Transverse colon (tissue), 4 donors: ENCODE measurements at places on chromosomes 3 and 15. TPM values are rescaled to one million over a fixed set of nuclear protein-coding genes. Genes with fewer than 3 reads are reported as not detected.

DNA sequence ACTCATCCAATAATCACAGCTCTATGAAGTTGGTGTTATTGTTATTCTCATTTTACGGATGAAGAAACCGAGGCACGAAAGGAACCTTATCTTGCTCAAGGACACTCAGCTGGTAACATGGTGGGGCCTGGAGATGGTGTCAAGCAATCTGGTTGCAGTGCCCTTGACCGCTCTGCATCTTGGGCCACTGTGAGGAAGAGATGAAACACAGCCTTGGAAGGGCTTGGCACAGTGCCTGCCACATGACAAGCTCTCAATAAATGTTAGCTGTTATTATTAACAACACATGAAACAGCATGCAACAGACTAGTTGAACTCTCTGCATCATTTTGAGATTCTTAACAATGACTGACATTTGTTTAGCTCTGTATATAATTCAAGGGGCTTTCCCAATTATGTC, 10.1 kb upstream of the ITGA11 start:
- H3K4me3 ChIP-seq, result no peak overlapping the region
- no peak for DNase-seq
- no peaks in the 10 kb centered on the region for H3K4me1 ChIP-seq
- peaks cover 5% of the 10 kb centered on the region for H3K27me3 ChIP-seq

Gene APOD
- total RNA-seq, result 42.1 TPM

Gene RTP1
- total RNA-seq, result not detected

- H3K4me3 ChIP-seq, result no peak overlapping the region
- no peaks in the 10 kb centered on the region for H3K36me3 ChIP-seq
- DNase-seq, result no peak
- no peaks in the 10 kb centered on the region for H3K4me1 ChIP-seq
These were observed 13.1 kb upstream of the SCN5A start for GRCh38 chr3:38662544-38662943.

DNA sequence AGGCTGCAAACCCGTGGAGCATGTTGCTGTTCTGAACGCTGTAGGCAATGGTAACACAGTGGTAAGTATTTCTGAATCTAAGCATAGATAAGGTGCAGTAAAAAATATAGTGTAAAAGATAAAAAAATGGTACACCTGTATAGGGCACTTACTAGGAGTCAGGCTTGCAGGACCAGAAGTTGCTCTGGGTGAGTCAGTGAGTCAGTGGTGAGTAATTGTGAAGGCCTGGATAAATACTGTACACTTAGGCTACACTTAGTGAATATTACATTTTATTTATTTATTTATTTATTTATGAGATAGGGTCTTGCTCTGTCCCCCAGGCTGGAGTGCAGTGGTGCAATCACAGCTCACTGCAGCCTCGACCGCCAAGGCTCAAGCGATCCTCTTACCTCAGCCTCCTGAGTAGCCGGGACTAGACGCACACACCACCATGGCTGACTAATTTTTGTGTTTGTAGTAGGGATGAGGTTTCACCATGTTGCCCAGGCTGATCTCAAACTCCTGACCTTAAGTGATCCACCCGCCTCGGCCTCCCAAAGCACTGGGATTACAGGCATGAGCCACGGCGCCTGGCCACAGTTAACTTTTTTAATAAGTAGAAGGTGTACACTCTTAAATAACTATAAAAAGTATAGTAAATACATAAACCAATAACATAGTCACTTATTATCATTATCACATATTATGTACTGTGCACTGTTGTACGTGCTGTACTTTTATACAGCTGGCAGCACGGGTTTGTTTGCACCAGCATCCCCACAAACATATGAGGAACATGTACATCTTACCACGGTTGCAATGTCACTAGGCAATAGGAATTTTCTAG, 155.1 kb downstream of the IGF1R start:
- no peak overlapping the region for H3K4me3 ChIP-seq
- peaks cover 14% of the 10 kb centered on the region for H3K4me1 ChIP-seq
- no peaks in the 10 kb centered on the region for H3K36me3 ChIP-seq
- H3K27ac ChIP-seq, result no peak overlapping the region
- H3K27me3 ChIP-seq, result no peaks in the 10 kb centered on the region

GRCh38 chr3:18988614-18989229, 159.6 kb upstream of the KCNH8 start:
- H3K36me3 ChIP-seq, result no peaks in the 10 kb centered on the region
- no peak overlapping the region for H3K4me3 ChIP-seq
- no peak overlapping the region for H3K27ac ChIP-seq
- H3K4me1 ChIP-seq, result no peaks in the 10 kb centered on the region

GRCh38 chr3:184066211-184066610, 13.4 kb downstream of the HTR3C start:
- no peak overlapping the region for H3K4me3 ChIP-seq
- no peak for DNase-seq
- H3K4me1 ChIP-seq, result no peaks in the 10 kb centered on the region
- peaks cover 5% of the 10 kb centered on the region for H3K27me3 ChIP-seq
- H3K27ac ChIP-seq, result no peak overlapping the region

Gene GHSR
- not detected for total RNA-seq

Gene SPATA12
- total RNA-seq, result not detected

Gene ZMYND10
- total RNA-seq, result not detected

GRCh38 chr15:92268900-92269299, 124.8 kb upstream of the ST8SIA2 start:
- H3K4me3 ChIP-seq, result no peak overlapping the region
- H3K4me1 ChIP-seq, result no peaks in the 10 kb centered on the region
- no peak overlapping the region for H3K27ac ChIP-seq
- DNase-seq, result no peak
- H3K36me3 ChIP-seq, result no peaks in the 10 kb centered on the region

GRCh38 chr3:57556459-57557084, 498 bp downstream of the PDE12 start:
- H3K36me3 ChIP-seq, result no peaks in the 10 kb centered on the region
- peak; percentile 33 for DNase-seq
- peaks cover 31% of the 10 kb centered on the region for H3K4me1 ChIP-seq
- H3K27ac ChIP-seq, result peak overlapping the region; percentile 91
- H3K27me3 ChIP-seq, result no peaks in the 10 kb centered on the region
- H3K4me3 ChIP-seq, result peak overlapping the region; percentile 69

DNA sequence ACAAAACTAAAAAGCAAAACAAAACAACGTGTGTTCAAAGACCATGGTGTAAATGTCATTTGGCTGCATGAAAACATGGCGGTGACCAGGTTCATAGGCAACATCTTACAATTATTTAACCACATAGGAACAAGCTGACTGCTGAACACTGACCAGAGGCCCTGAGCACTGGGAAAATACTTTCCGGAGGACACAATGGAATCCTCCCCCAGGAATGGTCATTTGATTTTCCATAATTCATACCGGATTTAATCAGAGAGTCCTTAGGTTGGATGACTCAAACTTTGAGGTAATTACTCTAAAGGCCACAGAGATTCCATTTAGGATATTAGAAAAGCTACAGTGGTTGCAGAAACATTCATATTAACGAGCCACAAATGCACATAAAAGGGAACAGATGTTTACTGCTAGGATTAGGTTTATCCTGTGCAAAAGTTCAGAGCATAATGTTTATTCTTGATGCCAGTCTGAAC, 254.7 kb downstream of the NR1D2 start:
- H3K27me3 ChIP-seq, result no peaks in the 10 kb centered on the region
- H3K36me3 ChIP-seq, result no peaks in the 10 kb centered on the region
- H3K4me1 ChIP-seq, result no peaks in the 10 kb centered on the region
- H3K27ac ChIP-seq, result no peak overlapping the region
- H3K4me3 ChIP-seq, result no peak overlapping the region
- no peak for DNase-seq

- H3K4me3 ChIP-seq, result no peak overlapping the region
- no peaks in the 10 kb centered on the region for H3K27me3 ChIP-seq
- H3K36me3 ChIP-seq, result no peaks in the 10 kb centered on the region
- H3K4me1 ChIP-seq, result no peaks in the 10 kb centered on the region
These were observed 301.8 kb upstream of the MCTP2 start for GRCh38 chr15:93929375-93930094.

- DNase-seq, result no peak
- no peak overlapping the region for H3K27ac ChIP-seq
- H3K4me1 ChIP-seq, result peaks cover 5% of the 10 kb centered on the region
- no peaks in the 10 kb centered on the region for H3K27me3 ChIP-seq
- H3K36me3 ChIP-seq, result no peaks in the 10 kb centered on the region
These were observed 1.2 kb downstream of the IL20RB start for GRCh38 chr3:136958939-136959338.

DNA sequence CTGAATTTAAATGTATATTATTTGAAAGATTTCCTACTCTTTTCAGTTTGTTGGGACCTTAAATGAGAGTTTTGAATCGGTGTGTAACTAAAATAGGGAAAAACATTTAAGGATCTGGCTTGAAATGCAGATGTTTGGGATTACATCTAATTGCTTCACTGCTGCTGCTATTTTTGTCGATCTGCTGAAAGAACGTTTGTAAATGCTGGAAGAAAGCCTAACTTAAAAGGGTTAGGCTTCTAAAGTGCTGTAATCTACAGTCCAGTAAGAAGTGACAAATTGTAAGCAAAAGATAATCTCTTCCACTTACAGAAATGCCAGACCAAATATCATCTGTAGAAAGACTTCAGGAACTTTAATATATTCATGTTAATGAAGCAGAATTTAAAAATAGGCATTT, 691.6 kb downstream of the ZNF385D start:
- DNase-seq, result no peak
- no peak overlapping the region for H3K4me3 ChIP-seq
- no peak overlapping the region for H3K27ac ChIP-seq
- H3K36me3 ChIP-seq, result no peaks in the 10 kb centered on the region
- H3K4me1 ChIP-seq, result no peaks in the 10 kb centered on the region
- no peaks in the 10 kb centered on the region for H3K27me3 ChIP-seq

DNA sequence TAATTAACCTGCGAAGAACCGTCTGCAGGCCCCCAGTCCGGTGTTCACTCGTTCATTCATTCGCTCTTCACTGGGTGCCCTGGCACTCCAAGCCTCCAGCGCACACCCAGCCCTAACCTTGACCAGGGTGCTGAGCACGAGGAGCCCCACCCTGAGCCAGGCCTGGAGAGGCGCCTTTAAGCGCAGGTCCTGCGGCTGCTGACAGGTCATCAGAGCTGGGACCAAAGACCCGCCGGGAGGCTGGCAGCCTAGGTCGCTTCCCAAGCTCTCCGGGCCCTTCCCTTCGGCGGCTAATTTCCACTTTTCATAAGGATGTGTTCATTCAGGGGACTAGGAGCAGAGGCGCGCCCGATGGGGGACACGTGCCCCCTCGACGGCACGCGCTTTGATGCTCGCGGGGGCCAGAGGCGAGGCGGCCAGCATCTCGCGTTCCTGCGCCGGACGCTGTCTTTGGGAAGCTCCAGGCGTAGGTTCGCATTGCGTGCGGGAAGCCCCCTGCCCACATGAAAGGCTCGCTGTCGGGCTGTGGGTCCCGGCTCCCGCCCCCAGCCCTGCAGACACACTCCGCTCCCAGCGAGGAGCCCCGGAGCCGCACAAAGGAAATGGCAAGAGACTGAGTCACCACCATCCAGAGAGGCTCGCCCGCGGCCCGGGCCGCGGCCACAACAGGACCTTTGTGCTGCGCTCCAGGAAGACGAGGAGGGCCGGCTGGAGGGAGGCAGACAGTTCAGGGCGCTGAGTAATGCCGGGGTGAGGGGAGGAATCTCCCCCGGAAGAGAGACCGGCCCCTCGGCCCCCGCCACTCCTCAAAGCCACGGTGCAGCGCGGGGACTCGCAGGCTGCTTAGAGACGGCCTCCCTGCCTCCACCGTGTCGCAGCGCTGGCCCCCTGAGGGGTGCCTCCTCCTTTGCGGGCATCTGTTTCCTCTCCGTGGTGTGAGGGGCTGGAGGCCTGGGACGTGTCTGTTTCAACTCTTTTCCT, 266.4 kb upstream of the HES1 start:
- DNase-seq, result no peak
- H3K27me3 ChIP-seq, result peaks cover 2% of the 10 kb centered on the region
- H3K4me1 ChIP-seq, result peaks cover 23% of the 10 kb centered on the region
- H3K36me3 ChIP-seq, result no peaks in the 10 kb centered on the region
- H3K4me3 ChIP-seq, result no peak overlapping the region
